ENCODE measurements at places on chromosomes 13 and 19.

- DNase-seq = no peak
Measured at GRCh38 chr19:33754361-33754760, 42.3 kb upstream of the KCTD15 start.

- no peak for DNase-seq
Measured at GRCh38 chr13:21000647-21001046, 60.7 kb downstream of the LATS2 start.

DNA sequence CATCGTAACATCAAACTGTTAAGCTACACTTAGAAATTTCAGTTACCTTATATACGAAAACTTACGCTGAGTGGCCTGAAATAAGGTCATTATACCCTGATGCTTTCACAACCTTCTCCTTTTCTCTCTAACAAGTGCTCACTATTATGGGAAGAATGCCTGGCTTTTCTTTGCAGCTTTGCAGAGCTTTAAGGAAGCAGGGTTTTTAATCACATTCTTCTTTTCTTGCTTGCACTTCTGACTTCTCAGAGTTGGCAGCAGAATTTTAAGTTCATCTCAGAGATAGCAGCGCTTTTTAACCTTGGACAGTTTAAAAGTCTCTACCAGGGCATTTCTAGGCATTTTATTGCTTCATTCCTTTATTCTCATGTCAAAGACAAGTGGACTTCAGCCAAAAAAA is 285.1 kb downstream of the SPRY2 start:
- DNase-seq = no peak

GRCh38 chr13:33891196-33891742 is 73.3 kb downstream of the RFC3 start:
- DNase-seq = no peak

GRCh38 chr13:20150561-20150960 is 10.3 kb downstream of the GJA3 start:
- no peak for DNase-seq

DNA sequence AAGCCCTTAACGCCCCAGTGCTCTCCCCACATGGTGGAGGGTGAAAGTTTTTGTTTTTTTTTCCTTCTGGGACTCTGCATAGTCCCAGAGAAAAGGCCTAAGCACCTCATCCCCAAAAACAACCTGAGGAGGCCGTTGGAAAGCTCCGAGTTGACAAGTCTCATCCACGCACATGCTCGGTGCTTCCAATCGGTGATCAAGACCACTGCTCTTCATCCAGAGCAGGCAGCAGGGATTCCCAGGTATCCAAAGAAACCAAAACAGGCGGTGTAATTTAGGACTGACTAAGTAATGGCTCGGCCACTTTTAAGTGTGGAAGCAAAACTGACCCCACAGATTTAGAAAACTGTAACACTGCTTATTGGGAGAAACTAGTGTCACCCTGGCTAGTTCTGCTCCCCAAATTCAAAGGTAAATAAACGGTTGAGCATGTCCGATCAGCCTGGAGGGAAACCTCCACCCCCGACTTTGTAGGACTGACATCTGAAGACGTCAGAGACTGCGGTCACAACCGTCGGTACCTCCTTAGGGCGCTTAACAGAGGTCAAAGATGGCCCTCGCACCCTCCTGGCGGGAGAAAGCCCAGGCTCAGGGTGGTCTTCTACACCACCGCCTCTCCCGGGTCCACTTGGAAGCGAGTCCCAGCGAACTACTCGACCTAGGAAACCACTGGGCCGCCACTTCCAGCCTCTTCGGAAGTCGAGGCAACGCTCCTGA is 997 bp upstream of the ZNF446 start:
- DNase-seq = no peak

- DNase-seq = no peak
Measured at GRCh38 chr19:21713761-21714160, 53.6 kb downstream of the ZNF100 start.

DNA sequence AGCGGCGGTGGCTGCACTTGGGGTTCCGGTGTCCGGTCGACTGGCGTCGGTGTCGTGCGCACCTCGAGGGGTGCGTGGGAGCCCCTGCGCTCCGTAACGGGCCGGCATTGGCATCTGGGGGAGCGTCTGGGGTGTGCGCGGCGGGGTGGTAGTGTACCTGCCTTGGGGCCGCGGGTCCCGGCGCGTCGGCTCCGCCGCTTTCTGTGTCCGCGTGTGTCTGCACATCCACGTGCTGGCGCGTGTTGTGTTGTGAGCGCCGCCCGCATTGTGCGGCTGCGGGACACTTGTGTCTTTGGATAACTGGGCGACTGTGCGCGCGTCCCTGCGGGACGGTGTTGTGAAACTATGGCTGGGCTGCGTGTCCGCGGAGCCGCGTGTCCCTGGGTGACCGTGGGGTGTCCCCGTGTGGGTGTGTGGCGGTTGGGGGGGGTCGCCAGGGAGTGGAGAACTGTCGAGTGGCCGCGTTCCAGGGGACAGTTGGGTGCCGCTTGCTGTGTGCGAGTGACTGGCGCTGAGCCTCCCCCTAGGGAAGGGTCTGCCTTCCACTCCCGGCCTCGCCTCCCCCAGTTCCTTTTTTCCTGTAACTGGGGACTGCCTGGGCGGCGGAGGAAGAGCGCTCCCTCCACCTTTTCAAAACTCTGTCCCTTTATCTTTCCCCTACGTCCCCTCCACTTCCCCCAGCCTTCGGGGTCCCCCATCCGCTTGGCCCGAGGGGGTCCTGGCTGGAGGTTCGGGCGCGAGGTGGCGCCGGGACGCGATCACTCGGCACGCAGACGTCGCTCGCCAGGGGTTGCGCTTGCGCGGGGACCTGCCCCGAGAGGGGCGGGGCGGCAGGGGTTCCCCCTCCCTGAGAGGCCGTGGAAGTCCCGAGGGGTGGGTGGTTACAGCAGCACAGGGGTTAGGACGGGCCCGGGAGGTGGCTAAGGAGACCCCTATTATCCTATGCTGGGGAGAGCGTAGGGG is 5.7 kb upstream of the NFIC start:
- peak; percentile 33 for DNase-seq

- peak; percentile 89 for DNase-seq
Measured at GRCh38 chr19:49614096-49614833, 23.3 kb downstream of the PRR12 start.

Measured in SW 1271 (cell line).